Mesothelial cell of epicardium (in vitro differentiated cells): ENCODE measurements at places on chromosomes 3 and 15. TPM values are rescaled to one million over a fixed set of nuclear protein-coding genes. Genes with fewer than 3 reads are reported as not detected.

Gene TMC3
- total RNA-seq: 0.04 to 0.05 TPM in 2 of 3 replicates, not detected in the other

Gene VWA5B2
- total RNA-seq: 0.36 to 1.1 TPM (median 0.78 TPM) in 3 replicates

Gene CFAP91
- 7.1 to 10.9 TPM (median 8.7 TPM) in 3 replicates for total RNA-seq

Gene SH2D7
- not detected in 3 replicates for total RNA-seq

Gene GHRL
- total RNA-seq: 0.73 to 1.9 TPM (median 0.96 TPM) in 3 replicates

GRCh38 chr15:82298520-82298919 is 35.9 kb downstream of the SAXO2 start:
- H3K4me1 ChIP-seq: peaks cover 7% of the 10 kb centered on the region
- no peaks in the 10 kb centered on the region for H3K36me3 ChIP-seq
- H3K4me3 ChIP-seq: no peak overlapping the region
- H3K27me3 ChIP-seq: no peaks in the 10 kb centered on the region
- no peak overlapping the region for H3K27ac ChIP-seq

DNA sequence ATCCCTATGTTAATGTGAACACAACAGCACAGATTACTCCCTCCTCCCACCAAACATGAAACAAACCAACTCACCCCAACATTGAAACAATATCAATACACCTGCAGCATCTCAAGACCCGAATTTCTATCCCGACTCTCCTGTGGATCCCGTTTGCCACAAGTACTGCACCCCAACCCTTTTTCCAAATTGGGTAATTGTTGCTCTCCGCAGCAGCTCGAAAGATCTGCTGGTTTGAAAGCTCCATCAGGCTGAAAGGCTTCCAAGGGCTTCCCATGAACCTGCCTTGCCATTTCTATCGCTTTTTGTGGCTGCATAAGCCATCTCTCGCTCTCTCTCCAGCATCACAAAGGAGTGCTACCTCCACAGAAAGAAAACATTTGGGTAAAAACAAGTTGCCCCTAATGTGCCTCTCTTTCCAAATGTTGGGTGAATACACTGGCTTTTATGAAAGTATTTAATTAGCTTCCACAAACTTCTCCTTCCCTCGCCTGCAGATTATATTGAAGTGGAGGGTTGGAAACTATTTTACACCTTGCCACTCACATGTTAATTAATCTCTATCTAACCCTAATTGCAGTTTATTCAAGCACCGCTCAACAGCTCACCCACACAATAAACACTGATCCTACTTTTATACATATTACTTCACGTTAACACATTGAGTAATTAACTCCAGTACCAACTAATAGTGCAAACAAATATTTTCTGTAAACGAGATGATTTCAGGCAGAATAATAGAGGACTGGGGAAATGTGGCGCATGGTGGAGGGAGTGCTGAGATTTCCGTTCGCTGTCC is 2.5 kb upstream of the FEZF2 start:
- peaks cover 100% of the 10 kb centered on the region for H3K27me3 ChIP-seq
- H3K27ac ChIP-seq: no peak overlapping the region
- peaks cover 15% of the 10 kb centered on the region for H3K4me1 ChIP-seq
- no peak for DNase-seq
- H3K4me3 ChIP-seq: no peak overlapping the region
- no peaks in the 10 kb centered on the region for H3K36me3 ChIP-seq

GRCh38 chr3:59212128-59212779 is 162.4 kb upstream of the CFAP20DC start:
- no peaks in the 10 kb centered on the region for H3K36me3 ChIP-seq
- no peak overlapping the region for H3K4me3 ChIP-seq
- DNase-seq: no peak

- H3K4me1 ChIP-seq: no peaks in the 10 kb centered on the region
- DNase-seq: no peak
- H3K27me3 ChIP-seq: no peaks in the 10 kb centered on the region
- peaks cover 10% of the 10 kb centered on the region for H3K36me3 ChIP-seq
- H3K4me3 ChIP-seq: no peak overlapping the region
Measured at GRCh38 chr15:78772738-78773137, 38.5 kb downstream of the ADAMTS7 start.

GRCh38 chr3:137906985-137907649 is 102.8 kb upstream of the CLDN18 start:
- H3K4me1 ChIP-seq: no peaks in the 10 kb centered on the region
- no peak overlapping the region for H3K4me3 ChIP-seq
- no peak for DNase-seq
- no peak overlapping the region for H3K27ac ChIP-seq

DNA sequence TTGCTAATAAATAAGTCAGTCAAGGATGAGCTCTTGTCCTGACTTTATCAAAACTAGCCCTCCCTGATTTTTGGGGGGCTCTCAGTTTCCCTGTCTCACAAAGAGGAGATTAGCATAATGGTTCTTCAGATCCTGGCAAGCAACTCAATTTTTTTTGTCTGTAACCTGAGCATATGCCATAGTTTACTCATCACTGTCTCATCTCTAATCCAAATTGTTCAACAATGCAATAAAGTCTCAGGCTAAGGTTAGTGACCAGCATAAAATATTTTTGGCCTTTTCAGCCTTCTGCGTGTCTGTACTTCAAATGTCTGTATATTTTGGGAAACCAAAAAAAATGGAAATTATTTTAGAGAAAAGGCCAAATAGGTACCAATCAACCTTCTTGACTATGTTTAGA is 465.6 kb upstream of the TPRG1 start:
- no peak overlapping the region for H3K27ac ChIP-seq
- no peak for DNase-seq
- peaks cover 13% of the 10 kb centered on the region for H3K36me3 ChIP-seq
- H3K4me3 ChIP-seq: no peak overlapping the region
- no peaks in the 10 kb centered on the region for H3K4me1 ChIP-seq

GRCh38 chr3:159904455-159904854 is 84.2 kb upstream of the IL12A start:
- no peak overlapping the region for H3K4me3 ChIP-seq
- peaks cover 3% of the 10 kb centered on the region for H3K4me1 ChIP-seq
- no peaks in the 10 kb centered on the region for H3K27me3 ChIP-seq
- no peak overlapping the region for H3K27ac ChIP-seq
- no peak for DNase-seq
